Motor neuron (in vitro differentiated cells): ENCODE measurements at places on chromosomes 16 and 17.

GRCh38 chr16:57648581-57649442, 19.3 kb upstream of the ADGRG3 start:
- peak; percentile 83 for ATAC-seq

DNA sequence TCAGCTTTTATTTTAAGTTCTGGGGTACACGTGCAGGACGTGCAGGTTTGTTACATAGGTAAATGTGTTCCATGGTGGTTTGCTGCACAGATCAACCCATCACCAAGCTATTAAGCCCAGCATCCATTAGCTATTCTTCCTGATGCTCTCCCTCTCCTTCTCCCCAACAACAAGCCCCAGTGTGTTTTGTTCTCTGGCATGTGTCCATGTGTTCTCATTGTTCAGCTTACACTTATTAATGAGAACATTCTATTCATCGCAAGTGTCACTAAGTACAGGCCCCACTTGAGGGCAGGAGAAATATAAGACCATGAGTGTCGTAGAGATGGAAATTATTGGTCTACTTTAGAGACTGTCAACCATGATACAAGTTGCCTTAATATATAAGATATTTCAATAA, 615.1 kb downstream of the CDH8 start:
- ATAC-seq: no peak

GRCh38 chr17:4539576-4540223, 15.5 kb downstream of the MYBBP1A start:
- no peak for ATAC-seq

DNA sequence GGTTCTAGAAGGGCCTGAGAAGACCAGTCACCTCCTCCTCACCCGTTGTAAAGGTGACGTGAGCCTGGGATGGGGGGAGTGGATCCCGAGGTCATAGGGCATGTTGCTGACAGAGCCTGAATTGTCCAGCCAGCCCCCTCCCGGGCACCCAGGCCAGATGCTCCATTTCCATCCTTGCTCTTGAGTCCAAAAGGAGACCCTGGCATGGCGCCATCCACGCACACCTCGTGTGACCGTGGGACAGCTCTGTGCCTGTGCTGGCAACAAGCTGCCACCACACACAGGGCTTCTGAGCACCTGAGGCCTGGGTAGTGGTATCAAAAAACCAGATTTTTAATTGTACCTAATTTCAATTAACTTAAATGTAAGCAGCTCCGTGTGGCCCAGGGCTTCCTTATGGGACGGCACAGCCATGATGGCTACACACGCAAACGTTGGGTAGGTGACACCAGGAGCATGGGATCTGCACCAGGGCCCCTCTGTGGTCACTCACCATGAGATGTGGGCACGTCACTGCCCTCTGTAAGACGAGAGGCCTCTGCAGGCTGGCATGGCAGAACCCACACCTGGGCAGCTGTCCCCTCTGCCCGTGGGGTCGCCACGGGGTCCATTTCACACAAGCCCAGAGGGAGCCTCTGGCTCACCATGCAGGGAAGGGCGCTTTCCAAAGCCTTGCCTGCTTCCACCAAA, 37.6 kb upstream of the ZNF469 start:
- ATAC-seq: no peak
